GM23338 (cell line): ENCODE measurements at places on chromosomes 11 and 22. TPM values are rescaled to one million over a fixed set of nuclear protein-coding genes. Genes with fewer than 3 reads are reported as not detected.

- DNase-seq, result no peak
These were observed 501.9 kb downstream of the BRD1 start for GRCh38 chr22:49325531-49326395.

- DNase-seq, result peak; percentile 74
These were observed 128.1 kb upstream of the TOP3B start for GRCh38 chr22:22110548-22111266.

GRCh38 chr11:57818812-57819211 lies 57.2 kb downstream of the CTNND1 start:
- DNase-seq, result no peak

- DNase-seq, result no peak
These were observed 122.6 kb downstream of the IGLL1 start for GRCh38 chr22:23457380-23457985.

Gene CREB3L1
- 4.5 and 8.5 TPM in 2 replicates for total RNA-seq

GRCh38 chr22:21657020-21657359 lies 8.8 kb upstream of the PPIL2 start:
- peak; percentile 85 for DNase-seq

Gene LGALS12
- total RNA-seq, result 0.62 and 0.94 TPM in 2 replicates

- DNase-seq, result no peak
These were observed 817.2 kb downstream of the FAM181B start for GRCh38 chr11:81916451-81916850.

Gene PPP2R5B
- 3.3 and 5.8 TPM in 2 replicates for total RNA-seq

DNA sequence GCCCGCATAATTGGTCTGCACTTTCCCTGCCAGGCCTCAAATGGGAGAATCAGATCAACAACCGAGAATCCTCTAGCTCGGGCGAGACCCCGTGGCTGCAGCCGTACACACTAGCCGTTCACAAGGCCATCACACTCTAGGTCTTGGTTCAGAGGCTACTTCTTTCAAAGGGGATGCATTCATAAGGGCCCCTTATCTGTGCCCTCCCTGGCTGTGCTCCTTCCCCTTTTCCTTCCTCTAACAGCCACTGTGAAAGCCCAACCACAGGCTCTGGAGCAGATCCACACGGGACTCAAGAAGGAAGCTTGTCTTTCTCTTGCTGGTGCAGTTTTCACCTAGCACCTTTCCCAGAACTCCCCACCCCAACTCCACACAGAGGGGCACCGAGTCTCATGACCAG lies 24.5 kb downstream of the SMIM38 start:
- DNase-seq, result no peak

Gene VPREB3
- not detected in 2 replicates for total RNA-seq

DNA sequence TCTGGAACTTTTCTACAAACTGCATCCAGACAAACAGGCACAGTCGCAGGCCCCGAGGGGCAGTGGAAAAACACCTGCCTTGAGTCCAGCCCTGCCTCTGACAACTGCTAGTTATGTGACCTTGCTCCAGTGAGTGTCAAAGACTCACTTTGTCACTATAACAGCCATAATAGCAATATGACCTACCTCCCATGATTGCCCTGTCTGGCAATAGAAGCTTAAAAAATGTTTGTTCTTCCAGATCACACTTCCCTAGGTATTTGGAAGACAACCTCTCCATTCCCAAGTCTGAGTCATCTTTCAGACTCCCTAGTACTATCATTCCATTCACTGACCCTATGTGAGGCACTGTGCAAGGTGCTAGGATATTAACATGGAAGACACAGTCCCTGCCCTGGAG lies 74.5 kb downstream of the RPL27A start:
- no peak for DNase-seq

DNA sequence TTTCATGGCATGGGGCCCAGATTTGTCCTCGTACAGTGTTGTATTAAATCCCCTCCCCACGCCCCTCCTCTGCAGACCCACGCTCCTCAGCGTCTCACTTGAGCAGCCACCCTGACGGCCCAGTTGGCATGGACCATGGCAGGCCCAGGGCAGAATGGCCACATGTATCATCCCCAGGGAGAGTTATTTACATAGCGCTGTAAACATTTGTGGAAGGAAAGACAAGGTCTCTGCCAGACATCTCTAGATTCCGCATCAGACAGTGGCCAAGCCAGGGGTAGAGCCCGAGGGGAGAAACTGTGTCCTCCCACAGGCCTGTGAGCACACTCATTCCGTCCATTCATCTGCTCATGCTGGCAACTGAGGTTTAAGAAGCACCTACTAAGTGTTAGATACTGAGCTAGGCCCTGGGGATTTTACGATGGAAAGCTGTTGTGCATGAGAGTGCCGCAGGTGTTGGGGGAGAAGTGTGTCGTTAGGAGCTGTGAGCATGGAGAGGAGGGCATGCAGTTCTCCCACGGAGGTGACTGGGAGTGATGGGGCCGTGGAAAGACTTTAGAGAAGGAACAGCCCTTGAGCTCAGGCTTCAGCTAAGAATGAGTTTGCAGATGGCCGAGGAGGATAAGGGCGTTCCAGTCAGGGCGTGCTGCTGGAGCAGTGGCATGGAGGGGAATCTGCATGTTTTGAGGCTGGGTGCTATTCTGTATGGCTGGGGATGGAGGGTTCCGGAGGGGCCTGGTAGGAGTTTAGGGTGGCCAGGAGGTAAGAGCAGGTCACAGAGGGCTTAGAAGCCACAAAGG lies 94.9 kb downstream of the GRIK4 start:
- DNase-seq, result no peak

DNA sequence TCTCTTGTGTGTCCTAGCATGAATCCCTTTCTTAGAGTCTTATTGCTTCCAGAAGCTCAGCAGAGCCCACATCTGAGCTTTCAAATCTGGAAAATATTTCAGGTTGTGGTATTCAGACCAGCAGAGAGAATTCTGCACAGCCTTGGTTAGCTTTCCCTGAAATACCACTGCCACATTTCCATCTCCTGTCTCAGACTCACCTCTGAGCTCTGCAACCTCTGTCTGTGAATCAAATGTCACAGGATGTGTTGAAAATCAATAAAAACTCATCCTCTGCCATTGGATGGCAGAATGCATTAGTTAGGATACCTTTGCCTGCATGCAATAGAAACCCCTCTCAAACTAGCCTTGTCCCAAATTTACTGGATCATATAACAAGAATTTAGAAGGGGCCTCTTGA lies 47.7 kb downstream of the ENDOD1 start:
- DNase-seq, result no peak

GRCh38 chr11:61516675-61517572 lies 8.4 kb downstream of the LRRC10B start:
- DNase-seq, result peak; percentile 80

- no peak for DNase-seq
These were observed 2.7 kb downstream of the OR51T1 start for GRCh38 chr11:4884361-4884760.

Gene AQP11
- 1.7 and 1.8 TPM in 2 replicates for total RNA-seq

GRCh38 chr11:77710358-77710757 lies 72.8 kb upstream of the CLNS1A start:
- no peak for DNase-seq

- DNase-seq, result peak; percentile 60
These were observed 97.6 kb upstream of the HSD17B12 start for GRCh38 chr11:43582863-43583462.

Gene MFNG
- 1.9 and 3.8 TPM in 2 replicates for total RNA-seq

Gene LYVE1
- total RNA-seq, result 0.94 TPM in 1 of 2 replicates, not detected in the other

DNA sequence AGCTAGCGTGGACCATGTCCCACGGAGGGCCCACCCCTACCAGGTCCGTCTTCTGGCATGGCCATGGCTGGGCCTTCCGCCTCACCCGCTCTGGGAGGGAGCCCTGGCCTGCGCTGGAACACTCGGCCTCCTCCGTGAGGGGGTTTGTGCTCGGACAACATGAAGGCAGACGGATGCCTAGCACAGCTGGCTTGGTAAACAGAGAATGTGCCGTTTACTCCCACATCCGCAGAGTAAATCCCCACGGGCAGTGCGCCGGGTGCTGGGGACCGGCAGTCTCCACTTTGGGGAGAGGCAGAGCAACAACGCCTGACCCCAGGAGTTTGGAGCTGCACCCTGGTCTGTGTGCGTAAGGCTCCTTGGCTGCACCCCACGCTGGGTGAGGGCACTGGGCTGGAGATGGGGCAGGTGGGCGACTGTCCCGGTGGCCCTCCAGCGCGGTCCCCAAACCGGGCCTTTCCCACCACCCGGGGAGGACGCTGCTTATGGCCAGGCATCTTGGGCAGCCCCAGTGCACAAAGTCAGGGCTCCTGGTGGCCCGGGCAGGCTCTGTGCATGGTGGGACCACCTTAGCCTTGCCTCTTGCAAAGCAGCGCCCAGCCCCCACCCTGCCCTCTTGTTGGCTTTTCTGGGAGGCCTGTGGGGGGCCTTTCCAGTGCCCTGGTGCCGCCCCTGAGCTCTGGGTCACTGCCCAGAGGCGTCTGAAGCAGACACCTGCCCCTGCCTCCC lies 30.7 kb upstream of the MUC5AC start:
- DNase-seq, result no peak

DNA sequence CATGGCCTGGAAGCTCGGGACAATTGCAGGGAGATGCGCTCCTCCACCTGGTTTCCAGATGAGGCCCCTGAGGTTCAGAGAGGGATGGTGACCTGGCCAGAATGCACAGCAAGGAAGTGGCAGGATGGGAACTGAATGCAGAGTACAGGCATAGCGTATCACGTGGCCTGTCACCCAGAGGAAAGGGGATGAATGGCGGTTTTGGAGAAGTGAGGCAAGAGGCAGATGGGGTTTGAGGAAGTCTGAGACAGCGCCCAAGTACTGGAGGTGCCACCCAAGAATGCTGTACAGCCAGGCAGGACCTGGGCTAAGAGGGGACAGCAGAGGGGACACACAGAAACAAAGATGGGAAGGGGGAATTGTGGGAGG lies 4.9 kb downstream of the RAB3IL1 start:
- no peak for DNase-seq

Gene YPEL1
- 5.5 and 6.0 TPM in 2 replicates for total RNA-seq

Gene APOA4
- total RNA-seq, result not detected in 2 replicates

- no peak for DNase-seq
These were observed 499 bp downstream of the DLAT start for GRCh38 chr11:112025707-112026106.

DNA sequence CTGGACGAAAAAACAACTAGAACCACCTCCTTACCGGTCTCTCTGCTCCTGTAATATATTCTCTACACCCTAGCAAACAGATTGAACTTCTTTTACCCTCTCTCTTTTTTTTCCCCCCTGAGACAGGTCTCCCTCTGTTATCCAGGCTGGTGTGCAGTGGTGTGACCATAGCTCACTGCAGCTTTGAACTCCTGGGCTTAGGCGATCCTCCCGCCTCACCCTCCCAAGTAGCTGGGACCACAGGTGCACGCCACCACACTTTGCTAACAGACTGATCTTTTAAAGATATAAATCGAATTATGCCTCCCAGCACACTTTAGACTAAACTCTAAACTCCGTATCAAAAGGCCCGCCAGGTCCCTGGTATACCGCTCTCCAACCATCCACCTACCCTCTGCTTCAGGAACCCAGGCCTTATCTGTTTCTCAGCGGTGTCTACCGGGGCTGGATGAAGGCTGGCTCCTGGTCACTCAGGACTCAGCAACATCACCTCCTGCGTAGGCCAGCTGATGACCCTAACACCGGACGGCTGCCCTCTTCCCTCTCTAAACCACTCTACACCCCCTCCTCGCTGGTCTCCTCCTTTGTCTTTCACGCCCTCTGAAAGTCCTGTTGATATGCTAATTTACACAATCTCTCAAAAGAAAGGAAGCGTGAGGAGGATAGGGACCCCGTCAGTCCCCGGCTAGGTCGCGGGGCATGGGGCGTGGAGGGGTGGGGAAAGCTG lies 745 bp downstream of the C22orf39 start:
- DNase-seq, result peak; percentile 86

Gene RASL10A
- total RNA-seq, result 0.54 and 3.0 TPM in 2 replicates

DNA sequence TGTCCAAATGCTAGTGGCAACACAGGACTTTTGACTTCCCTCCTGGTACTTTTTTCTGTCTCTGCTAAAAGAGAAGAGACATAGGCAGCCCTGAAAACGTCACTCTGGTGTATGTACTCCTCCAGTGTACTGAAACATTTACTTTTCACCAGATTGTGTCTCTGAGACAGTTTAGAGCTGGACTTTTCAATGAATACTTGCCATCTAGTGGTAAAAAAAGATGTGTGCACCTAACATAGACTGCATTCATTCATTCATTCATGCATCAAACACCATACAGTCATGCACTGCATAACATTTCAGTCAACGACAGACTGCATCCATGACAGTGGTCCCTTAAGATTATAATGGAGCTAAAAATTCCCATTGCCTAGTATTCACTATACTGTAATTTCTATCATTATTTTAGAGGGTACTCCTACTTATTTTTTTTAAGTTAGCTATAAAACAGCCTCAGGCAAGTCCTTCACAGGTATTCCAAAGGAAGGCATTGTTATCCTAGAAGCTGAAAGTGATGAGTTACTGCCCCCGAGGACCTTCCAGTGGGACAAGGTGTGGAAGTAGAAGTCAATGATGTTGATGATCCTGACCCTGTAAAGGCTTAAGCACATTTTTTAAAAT lies 186.2 kb downstream of the SPON1 start:
- DNase-seq, result peak; percentile 30

Gene DTX4
- total RNA-seq, result 13.8 and 14.7 TPM in 2 replicates

GRCh38 chr11:34468209-34468841 lies 29.6 kb downstream of the CAT start:
- DNase-seq, result peak; percentile 68

GRCh38 chr11:47857892-47858543 lies 9.9 kb upstream of the NUP160 start:
- DNase-seq, result no peak

DNA sequence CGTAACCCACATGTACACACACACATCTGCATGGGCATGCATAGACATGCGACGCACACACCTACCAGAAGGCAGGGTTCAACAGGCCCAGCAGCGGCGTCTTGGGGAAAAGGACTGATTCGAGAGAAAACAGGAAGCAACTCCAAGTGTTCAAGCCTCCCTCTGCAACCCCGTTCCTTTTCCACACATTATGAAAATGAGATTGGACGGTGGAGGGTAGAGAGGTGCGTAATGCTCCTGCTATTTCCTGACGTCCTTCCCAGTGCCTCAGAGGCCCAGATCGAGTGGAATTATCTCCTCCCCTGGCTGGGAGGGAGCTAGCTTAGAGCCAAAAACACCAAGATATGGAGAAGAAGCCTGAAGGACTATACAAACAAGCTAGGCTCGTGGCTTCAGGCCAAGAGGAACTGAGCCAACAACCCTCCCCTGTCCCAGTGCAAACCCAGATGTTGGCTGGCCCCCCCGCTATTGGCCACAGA lies 289.2 kb downstream of the MN1 start:
- DNase-seq, result no peak

DNA sequence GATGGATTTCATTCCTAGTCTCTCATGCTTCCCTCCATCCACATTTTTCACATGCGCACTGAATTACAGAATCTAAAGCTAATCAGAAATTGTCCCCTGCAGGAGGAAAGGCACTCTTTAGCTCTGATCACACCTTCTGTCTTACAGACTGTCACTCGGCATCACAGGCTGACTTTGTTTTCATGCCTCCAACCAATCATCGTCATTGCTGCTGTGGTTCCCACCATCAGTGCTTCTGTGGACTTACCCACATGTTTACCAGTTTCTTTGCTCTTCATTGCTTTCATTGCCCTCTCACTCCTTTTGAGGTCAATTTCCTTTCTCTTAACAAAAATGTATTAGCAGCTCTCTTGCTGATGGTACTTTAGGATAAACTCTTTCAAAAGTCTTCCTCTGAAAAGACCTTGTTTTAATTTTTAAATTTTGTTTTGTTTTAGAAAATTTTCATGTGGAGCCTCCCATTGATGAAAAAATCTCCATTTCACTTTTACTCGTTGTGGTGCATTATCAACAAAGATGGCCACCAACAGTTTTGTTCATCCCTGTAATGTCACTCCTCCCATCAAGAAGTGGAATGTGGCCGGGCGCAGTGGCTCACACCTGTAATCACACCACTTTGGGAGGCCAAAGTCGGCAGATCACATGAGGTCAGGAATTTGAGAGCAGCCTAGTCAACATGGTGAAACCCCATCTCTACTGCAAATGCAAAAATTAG lies 20.2 kb upstream of the TREH start:
- no peak for DNase-seq

- DNase-seq, result peak; percentile 74
These were observed 1.9 kb downstream of the NLRP6 start for GRCh38 chr11:279966-280705.
